CD8-positive, alpha-beta T cell (primary cell): ENCODE measurements at places on chromosomes 2 and 18.

DNA sequence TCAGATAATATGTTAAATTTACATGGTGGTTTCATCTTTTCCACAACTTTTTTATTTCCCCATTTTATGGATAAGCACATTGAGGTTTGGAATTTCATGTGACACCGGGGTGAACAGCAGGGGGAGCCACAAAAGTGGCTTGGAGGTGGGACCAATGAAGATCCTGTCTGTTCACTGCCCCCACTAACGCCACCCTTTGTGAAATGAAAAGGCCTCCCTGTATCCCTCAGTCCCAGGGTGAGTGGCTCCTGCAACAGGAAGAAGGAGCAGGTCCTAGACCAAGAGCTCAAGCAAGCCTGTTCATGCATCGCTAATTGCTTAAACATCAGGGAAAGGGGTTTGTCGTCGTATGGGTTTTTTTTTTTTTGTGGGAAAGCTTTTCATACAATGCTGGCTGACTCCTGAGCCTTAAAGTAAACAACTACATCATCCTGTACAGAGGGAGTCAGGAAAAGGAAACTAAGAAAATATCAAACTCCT lies 267.8 kb upstream of the EPAS1 start:
- no peak for DNase-seq

GRCh38 chr2:96763511-96764252 lies 3.0 kb downstream of the CNNM4 start:
- DNase-seq: no peak

DNA sequence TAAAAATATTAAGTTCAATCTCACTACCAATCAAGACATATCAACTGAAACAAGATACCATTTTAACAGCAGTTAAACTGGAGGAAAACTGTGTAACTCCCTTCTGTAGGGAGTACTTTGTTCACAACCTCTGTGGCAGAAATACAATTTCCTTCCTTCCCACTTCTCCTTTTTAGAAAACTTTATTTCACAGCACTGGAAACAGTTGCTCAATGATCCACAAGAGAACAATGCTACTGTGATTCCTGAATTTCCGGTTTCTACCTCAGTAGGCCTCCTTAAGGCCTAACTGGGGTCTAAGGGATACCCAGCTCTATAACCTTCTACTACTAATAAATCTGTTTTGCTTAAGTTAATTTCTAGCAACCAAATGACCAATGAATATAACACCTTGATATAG lies 14.1 kb downstream of the TLK1 start:
- no peak for DNase-seq

- no peak for DNase-seq
Observed at GRCh38 chr2:230455005-230455684, 39.1 kb downstream of the SP100 start.

- DNase-seq: no peak
Observed at GRCh38 chr2:71667256-71668182, 214.2 kb downstream of the DYSF start.

- no peak for DNase-seq
Observed at GRCh38 chr2:36680012-36680411, 16.5 kb upstream of the VIT start.

DNA sequence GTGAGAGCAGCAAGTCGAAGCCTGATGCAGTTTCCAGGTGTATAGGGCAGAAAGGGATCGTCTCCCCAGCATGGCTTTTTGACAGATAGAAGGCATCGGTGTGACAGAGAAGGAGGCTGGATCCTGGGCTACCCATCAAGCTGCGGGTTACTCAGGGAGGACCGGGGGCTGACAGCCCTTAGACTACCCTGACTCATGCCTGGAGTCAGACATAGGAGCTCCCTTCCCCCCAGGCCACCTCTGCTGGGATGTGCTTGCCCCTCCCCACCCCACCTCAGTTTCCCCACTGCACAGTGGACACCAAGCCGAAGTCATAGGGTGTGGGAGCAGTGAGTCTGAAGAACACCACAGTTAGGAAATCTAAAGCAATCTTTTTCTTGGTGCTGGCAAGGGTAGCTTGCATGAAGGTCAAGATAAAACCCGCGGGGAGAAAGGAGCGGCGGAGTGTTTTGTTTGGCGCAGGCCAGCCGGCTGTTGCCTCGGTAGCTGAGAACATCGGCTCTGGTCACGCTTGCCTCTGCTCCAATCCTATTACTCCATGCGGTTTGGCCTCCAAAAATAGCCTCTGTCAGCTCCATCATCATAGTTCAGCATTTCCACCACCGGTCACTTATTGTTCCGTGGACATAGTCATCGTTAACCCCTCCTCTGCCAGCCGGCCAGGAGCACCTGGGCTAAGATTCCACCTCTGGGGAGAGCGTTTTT lies 169.2 kb upstream of the GLI2 start:
- DNase-seq: no peak

- DNase-seq: no peak
Observed at GRCh38 chr18:10157706-10158105, 243.9 kb downstream of the VAPA start.

DNA sequence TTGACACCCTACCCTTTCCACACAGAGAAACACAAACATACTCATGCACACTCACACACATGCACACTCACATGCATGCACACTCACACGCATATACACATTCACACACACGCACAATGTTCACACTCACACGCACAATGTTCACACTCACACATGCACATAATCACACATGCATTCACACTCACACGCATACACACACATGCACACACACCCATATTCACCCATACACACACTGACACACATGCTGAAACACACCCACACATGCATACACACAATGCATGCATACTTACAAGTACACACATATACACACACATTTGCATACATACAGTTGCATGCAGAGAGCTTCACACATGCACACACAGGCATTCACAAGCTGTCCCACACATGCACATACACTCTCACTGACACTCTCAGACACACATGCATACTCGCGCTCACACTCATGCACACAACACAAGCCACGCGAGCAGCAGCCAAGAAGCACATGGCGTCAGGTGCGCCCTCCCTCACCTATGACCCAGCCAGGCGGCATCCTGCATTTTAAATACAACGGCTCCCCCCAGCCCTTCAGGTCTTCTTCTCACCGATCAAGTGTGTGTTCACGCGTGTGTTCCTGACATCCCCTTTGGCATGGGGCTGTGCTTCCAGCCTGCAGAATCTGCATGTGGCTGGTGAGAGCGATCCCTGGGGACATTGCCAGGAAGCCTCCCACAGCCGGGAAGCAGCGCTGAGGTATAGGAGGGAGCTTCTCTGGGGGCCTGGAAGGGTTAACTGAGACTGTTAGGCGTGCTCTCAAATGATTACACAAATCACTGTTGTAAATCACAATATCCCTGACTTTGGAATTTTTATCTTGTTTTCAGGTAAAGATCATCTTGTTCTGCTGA lies 195.1 kb downstream of the RTP5 start:
- DNase-seq: no peak

GRCh38 chr2:218371983-218372350 lies 10.1 kb upstream of the SLC11A1 start:
- DNase-seq: no peak

- no peak for DNase-seq
Observed at GRCh38 chr18:78624646-78625279, 354.9 kb upstream of the SALL3 start.

GRCh38 chr2:72118386-72118785 lies 29.3 kb downstream of the CYP26B1 start:
- DNase-seq: no peak

- DNase-seq: no peak
Observed at GRCh38 chr2:207465894-207466293, 63.9 kb upstream of the CREB1 start.

DNA sequence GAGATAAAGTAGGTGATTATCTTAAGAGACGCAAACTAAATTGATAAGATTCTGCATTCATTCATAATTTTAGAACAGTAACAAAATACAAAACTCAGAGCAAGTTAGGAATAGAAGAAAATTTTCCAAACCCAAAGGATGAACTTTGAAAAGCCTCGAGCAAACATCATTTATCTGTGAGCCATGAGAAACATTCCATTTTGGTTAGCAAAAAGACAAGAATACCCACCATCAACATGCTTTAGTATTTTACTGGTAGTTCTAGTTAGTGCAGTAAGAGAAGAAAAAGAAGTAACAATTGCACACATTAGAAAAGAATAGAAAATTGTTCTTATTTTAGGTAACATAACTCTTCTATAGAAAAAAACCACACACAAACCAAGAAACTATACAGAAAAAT lies 291.3 kb upstream of the TCF4 start:
- DNase-seq: no peak

DNA sequence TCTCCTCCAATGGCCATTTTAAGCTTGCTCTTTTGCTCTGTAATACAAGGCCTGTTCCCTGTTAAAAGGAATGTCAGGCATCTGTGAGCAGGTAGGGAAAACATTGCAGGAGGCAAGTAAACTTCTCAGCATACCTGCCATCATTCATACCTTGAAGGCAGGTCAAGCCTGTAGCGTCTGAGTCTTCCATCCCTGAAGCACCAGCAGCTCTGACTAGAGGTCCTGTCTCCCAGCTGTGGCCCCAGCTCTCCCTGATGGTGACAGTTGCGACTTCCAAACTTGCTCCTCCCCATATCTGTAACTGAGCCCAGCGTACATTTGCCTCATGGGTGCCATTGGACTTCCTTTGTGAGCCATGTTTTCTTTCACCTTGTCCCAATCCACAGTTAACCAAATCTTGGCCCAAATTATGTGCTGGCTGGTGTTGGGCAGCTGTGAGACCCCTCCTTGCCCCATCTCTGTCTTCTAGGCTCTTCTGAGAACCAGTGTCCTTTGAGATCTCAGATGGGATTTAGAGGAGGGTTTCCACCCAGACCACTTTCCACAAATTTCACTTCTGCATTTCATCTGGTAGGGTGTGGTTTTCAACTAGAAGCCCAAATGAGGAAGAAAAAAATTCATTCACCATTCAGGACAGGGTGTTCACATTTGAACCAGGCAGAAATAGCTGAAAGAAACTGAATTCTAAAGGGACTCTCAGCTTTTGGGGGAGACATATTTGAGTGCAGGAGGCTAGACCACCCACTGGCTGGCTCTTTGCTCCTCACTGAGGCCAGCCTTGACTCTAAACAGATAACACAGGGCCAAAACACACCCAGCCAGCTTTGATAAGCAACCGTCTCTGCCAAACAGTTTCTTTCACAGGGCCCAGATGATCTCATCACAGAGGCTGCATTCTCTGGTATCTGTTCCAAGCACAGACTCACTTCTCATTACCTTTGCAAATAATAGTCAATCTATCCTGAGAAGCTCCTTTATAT lies 66.4 kb upstream of the MSH2 start:
- no peak for DNase-seq

- no peak for DNase-seq
Observed at GRCh38 chr18:29226213-29226612, 1049.3 kb upstream of the CDH2 start.

- no peak for DNase-seq
Observed at GRCh38 chr2:187206071-187206470, 242.0 kb downstream of the CALCRL start.

DNA sequence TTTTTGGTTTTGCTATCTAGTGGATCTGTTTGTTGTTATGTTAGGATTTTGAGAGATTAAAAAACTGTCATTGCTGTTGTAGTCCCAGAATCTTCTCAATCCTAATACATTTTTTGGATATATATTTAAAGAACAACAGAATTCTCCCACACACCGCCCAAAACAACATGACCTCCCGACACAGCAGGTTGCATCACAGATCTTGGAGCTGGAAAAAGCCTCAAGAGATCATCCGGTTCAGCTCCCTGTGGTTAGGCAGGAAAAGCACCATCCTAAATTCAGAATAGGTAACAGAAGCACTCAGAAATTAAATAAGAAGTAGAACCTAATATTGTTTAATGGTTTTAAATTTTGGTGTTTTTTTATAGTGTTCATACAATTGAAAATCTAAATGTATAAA lies 251.4 kb upstream of the STON1 start:
- DNase-seq: no peak

- DNase-seq: no peak
Observed at GRCh38 chr2:230472621-230473018, 56.6 kb downstream of the SP100 start.

DNA sequence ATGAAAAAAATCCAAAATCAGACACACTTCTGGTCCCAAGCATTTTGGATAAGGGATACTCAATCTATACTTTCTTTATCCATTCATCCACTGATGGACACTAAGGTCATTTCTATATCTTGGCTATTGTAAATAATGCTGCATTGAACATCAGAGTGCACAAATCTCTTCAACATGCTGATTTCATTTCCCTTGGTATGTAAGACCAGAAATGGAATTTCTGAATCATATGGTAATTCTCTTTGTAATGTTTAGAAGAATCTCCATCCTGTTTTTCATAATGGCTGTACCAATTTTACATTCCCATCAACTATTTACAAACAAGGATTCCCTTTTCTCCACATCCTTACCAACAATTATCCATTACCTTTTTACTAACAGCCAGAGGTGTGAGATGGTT lies 33.7 kb upstream of the MCM6 start:
- no peak for DNase-seq

DNA sequence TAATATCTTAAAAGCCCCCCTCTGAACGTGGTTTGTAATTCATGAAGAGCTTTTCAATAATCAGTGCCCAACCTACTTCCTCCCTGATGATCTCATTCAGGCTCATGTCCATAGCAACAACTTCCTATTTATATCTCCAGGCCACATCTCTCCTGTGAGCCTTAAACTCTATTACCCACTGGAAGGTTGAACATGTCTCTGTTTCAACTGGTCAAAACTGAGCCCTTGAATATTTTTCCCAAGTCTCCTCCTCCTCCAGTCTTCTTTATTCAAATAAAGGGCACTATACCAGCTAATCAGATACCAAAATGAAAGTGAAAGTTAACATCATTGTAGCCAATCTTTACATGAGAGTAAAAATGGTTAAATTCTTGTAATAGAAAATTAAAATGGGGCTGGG lies 63.7 kb upstream of the ITGA4 start:
- DNase-seq: no peak

DNA sequence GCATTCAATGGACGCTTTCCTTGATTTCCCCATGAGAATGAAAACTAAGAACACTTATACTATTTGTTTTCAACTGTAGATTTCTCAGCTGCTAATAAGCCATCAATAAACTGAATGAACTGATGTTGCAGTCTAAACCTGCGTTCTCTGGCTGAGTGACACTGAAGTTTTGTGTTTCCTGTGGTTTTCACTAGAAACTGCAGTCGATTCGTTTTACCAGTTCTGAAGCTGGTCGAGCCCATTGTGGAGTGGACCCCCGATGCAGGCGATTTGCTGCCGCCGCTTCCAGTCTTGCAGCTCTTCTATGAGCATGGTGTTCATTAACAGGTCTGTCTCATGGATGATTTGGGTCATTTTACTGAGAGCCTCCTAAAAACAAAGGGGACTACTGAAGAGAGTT lies 50.6 kb upstream of the STAT1 start:
- peak; percentile 8 for DNase-seq
